IMR-90 (cell line): ENCODE measurements at places on chromosomes 7 and 10. TPM values are rescaled to one million over a fixed set of nuclear protein-coding genes. Genes with fewer than 3 reads are reported as not detected.
A peak's percentile ranks its signal among the peaks of the same experiment; 100 is the strongest.

SHTN1 gene
- total RNA-seq: 0.54 and 1.4 TPM in 2 replicates

GRCh38 chr7:128830231-128831177 lies at the start of gene FLNC:
FLNC (plus strand) TSS chr7:128830406; CDS start chr7:128830638, 232 bp downstream.
- no peaks in the 10 kb centered on the region for H3K27me3 ChIP-seq
- peaks cover 34% of the 10 kb centered on the region for H3K4me1 ChIP-seq
- H3K36me3 ChIP-seq: peaks cover 6% of the 10 kb centered on the region; the same call in 1 of the 2 replicates
- peak within 1 kb of the TSS; percentile 99 for H3K4me3 ChIP-seq
- H3K27ac ChIP-seq: peak within 1 kb of the TSS; percentile 95

DNA sequence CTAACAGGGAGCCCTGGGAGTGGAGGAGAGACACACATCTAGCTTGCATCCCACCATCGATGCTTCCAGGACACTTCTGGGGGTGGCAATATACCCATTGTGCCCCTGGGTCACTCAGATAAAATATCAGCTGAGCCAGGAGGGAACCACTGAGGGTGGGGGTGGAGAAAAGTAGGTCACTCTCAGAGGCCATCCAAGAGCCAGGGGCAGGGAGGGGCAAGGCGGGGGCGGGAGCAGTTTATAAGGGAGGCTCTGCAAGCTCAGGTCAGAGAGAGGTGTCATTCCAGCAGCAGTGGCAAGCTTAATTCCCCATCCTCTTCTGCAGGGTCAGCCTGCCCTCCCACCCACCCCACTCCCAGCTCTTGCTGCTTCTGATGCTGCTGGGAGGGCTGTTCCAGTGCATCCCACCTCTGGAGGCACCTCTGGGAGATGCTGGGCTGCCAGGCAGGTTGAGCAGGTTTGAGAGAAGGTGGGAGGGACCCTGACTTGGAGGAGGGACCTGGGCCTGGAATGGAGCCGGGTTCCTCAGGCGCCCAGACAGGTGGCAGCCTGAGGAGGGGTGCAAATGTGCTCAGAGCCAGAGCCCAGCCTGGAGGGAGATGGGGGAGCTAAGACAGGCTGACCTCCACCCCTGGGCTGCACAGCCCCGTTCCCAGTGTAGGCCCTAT lies 20.1 kb upstream of the TLX1 start:
- no peak for DNase-seq
- H3K27me3 ChIP-seq: peaks cover 68% of the 10 kb centered on the region
- H3K36me3 ChIP-seq: no peaks in the 10 kb centered on the region

IFIT1B gene
- total RNA-seq: not detected in 2 replicates

- no peak overlapping the region for H3K27ac ChIP-seq
- H3K4me3 ChIP-seq: no peak overlapping the region
- H3K36me3 ChIP-seq: no peaks in the 10 kb centered on the region
- no peaks in the 10 kb centered on the region for H3K27me3 ChIP-seq
- H3K4me1 ChIP-seq: peaks cover 8% of the 10 kb centered on the region
- no peak for DNase-seq
These were observed 52.8 kb downstream of the BMPER start for GRCh38 chr7:33958104-33958503.

DNA sequence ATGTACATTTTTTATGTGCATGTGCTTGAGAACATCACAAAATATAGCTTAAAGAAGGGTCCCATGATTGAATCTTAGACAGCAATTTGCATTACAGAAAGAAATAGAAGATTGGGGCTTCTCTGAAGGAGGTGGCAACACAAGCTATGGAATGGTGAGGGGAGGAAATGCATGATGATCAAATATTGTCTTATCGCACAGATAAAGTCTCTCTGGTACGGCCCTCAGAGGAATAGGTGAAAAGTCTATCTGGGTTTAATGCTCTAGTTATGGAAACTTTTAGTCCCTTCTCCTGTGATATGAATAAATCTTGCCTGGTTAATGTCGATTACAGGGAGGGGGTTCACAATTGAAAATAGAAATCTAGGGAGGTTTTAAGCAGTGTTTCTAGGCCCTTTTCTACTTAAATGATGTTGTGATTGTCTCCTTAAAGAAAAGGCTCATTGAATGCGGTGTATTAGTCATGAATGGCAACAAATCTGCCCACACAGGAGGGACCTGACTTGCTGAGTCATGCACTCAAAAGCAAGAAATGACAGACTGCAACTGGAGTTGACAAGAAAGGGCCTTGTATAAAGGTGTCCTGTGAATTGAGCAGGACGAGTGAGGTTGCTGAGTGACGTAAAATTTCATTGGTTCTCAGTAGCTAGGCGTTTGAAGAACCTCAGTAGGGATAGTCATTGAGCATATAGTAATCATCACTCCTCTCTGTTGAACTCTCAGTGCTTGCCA lies 133.4 kb upstream of the CSTF2T start:
- no peak overlapping the region for H3K4me3 ChIP-seq
- peaks cover 2% of the 10 kb centered on the region; the same call in 1 of the 2 replicates for H3K4me1 ChIP-seq
- H3K36me3 ChIP-seq: no peaks in the 10 kb centered on the region
- H3K27me3 ChIP-seq: no peaks in the 10 kb centered on the region

DNA sequence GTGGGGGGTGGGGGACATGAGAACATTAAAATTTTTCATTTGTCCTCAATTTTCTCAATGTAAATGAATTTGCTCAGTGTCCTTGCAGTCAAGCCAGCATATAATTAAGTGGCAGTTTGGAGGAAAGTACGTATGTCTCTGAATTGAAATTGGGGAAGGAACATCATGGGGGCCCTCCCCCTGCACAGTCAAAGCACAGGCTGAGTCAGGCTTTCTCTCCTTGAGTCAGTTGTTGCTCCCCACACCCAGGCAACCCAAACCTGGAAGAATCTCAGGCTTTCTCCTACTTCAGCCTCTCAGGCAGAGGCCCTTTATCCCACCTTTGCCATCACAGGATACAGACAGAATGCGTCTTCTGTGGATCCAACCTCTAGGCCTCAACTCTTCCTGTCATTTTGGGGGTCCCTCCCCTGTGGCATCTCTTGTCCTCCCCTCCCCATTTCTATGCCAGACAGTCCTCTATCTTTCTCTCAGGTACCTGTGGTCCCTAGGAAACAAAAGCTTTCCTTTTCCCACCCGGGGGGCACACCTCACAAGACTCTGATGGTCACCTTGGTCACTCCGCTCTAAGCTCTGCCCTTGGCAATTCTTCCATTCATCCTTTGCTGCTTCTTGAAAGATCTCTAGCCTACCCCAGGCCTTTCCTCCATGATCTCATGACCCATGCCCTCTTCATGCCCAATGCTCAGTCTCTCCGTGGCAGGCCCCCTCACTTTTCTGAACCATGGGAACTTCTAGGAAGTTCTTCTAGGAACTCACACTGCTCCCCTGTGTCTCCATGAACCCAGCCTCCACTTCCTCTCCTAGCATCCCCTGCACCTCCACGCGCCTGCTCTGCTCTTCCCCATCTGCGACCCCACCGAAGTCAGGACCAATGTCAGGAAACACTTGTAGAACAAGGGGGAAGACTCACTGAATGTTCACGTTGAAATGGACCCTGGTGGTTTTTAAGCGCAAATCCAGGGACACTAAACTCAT lies 40.4 kb downstream of the CREB3L2 start:
- no peaks in the 10 kb centered on the region for H3K27me3 ChIP-seq
- peaks cover 19% of the 10 kb centered on the region for H3K4me1 ChIP-seq
- no peak overlapping the region for H3K27ac ChIP-seq

- no peaks in the 10 kb centered on the region; the same call in 1 of the 2 replicates for H3K4me1 ChIP-seq
- H3K27ac ChIP-seq: no peak overlapping the region
- no peaks in the 10 kb centered on the region for H3K36me3 ChIP-seq
- no peak overlapping the region for H3K4me3 ChIP-seq
- H3K27me3 ChIP-seq: no peaks in the 10 kb centered on the region
- peak; percentile 67 for DNase-seq
These were observed 37.0 kb upstream of the CNNM1 start for GRCh38 chr10:99292159-99292558.

- H3K4me1 ChIP-seq: peaks cover 4% of the 10 kb centered on the region
- H3K36me3 ChIP-seq: no peaks in the 10 kb centered on the region
- H3K27ac ChIP-seq: no peak overlapping the region
- no peak overlapping the region for H3K4me3 ChIP-seq
- no peaks in the 10 kb centered on the region for H3K27me3 ChIP-seq
- DNase-seq: no peak
These were observed 353.2 kb downstream of the CRPPA start for GRCh38 chr7:16068183-16068582.

DNA sequence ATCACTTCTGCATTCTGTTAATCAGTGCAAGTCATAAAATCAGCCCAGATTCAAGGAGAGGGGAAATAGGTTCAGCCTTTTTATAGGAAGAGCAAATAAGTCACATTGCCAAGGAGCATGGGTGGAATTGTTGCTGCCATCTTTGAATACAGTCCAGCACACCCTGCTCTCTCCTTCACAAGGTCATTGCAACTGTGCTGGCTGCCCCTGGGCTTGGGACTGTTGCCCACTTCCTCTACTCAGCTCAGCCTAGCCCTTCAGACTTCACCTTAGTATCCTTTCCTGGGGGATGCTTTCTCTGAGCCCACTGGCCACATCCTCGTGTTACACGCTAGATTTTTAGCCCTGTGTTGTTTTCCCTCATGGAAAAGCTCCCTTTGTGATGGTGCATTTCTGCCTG lies 527.7 kb downstream of the GALNT17 start:
- no peaks in the 10 kb centered on the region for H3K27me3 ChIP-seq
- H3K4me1 ChIP-seq: no peaks in the 10 kb centered on the region
- H3K27ac ChIP-seq: no peak overlapping the region
- no peak for DNase-seq
- no peak overlapping the region for H3K4me3 ChIP-seq

DNA sequence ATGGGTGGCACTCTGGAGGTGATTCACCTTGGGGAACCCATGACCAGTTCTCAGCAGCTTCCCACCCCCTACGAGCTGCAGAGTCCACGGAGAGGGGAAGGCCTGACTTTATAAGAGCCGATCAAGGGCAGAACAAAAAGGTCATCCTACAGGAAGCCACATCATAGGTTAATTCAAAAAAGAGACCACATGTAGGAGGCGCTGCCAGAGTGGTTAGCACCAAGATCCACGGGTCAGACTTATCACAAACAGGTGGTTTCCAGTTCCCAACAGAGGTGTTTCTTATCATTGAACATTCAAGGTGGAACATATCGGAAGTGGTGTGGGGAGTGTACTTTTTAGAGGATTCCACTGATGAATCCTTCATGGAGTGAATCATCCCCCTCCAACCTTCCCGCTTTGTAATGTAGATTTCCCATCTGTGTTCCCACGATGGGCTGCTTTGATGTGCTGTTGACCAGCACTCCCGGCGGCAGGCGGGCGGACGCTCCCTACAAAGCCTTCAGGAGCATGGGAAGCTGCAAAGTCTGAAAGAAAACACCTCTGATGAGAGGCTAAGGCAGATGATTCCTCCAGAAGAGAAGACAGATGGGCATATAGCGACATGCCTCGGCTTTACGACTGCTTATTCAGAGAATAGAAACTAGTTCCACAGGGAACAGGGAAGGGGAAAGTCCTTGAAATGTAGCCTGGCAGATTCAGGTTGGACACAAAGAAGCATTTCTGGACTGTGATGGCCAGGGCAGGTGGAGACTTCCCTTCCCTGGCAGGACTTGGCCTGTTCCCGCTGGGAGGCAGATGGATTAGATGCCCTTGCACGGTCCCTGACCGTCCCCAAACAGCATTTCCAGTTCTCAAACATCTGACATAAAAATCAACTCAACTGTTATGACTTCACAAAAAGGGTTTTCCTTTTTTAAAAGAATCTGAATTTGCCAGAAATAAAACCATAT lies 66.5 kb downstream of the AFAP1L2 start:
- no peak for DNase-seq
- no peaks in the 10 kb centered on the region for H3K36me3 ChIP-seq
- H3K4me1 ChIP-seq: no peaks in the 10 kb centered on the region
- H3K27me3 ChIP-seq: peaks cover 31% of the 10 kb centered on the region
- H3K4me3 ChIP-seq: no peak overlapping the region
- no peak overlapping the region for H3K27ac ChIP-seq

GRCh38 chr10:132636358-132636757 lies 98.8 kb downstream of the INPP5A start:
- no peak overlapping the region for H3K4me3 ChIP-seq
- H3K4me1 ChIP-seq: peaks cover 11% of the 10 kb centered on the region
- H3K27me3 ChIP-seq: no peaks in the 10 kb centered on the region
- DNase-seq: no peak

DNA sequence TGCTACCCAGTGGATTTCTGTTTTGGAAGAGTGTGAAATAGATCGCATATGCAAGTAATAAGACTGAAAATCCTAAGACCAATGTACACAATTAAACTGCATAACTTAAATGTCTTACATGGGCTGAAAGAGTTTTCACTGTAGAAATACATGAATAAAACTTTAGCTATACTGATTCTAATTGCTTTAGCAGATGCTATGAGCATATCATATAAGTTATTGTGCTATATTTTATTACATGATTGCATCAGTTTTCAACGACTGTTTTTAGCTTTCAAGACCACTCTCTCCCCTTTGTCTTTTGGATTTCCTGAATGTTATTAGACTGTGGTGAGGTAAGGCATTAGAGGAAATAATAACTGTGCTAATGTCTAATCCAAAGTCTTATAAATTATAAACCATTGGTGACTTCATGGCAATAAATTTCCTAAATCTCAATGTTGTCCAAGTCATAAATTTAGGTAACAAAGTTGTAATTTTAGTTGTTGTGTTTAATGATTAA lies 124.5 kb downstream of the SEMA3A start:
- no peak overlapping the region for H3K27ac ChIP-seq
- DNase-seq: no peak
- no peaks in the 10 kb centered on the region for H3K27me3 ChIP-seq
- peaks cover 1% of the 10 kb centered on the region; the same call in 1 of the 2 replicates for H3K36me3 ChIP-seq
- no peak overlapping the region for H3K4me3 ChIP-seq

DNA sequence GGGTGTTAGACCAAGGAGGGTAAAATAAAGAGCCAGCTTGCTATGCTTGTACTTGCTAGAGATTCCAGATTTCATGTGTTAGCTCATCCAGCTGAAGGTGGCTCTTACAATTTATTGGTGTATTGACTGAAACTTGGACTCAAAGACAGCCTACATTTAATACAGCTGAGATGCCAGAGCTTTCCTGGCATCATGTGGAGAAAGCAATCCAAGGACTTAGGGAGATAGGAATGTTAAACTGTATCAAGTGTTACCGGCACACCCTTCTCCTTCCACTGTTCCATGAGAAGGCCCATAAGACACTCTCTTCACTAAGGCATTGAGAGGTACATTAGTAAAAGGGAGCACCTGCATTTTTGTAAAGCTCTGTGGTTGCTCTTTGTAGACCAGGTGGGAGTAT lies 9.3 kb upstream of the HERPUD2 start:
- H3K4me1 ChIP-seq: peaks cover 4% of the 10 kb centered on the region
- H3K36me3 ChIP-seq: no peaks in the 10 kb centered on the region
- H3K4me3 ChIP-seq: no peak overlapping the region
- H3K27me3 ChIP-seq: no peaks in the 10 kb centered on the region
- DNase-seq: no peak
